ENCODE measurements at places on chromosomes 5 and 9.

GRCh38 chr5:77586101-77586500 lies 52.4 kb downstream of the OTP start:
- DNase-seq = no peak

DNA sequence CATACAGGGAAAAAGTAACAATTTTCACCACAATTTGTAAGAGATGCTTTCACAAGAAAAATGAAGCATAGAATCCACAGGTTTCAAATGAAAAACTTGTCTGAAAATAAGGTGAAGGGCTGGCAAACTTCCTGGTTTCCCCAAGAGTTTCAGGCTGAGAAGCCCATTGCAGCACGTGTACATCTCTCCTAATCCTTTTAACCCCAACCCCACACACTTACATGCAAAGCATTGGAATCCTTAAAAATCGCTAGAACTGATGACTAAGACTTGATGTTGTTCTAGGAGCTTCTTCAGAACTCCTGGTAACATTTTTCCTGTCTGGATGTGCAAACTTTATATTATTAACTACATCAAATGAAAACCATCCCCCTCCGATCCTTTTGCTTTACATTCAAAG lies 317.8 kb upstream of the RGMB start:
- no peak for DNase-seq

- DNase-seq = no peak
Observed at GRCh38 chr9:136545692-136545964, 220 bp downstream of the NOTCH1 start.

DNA sequence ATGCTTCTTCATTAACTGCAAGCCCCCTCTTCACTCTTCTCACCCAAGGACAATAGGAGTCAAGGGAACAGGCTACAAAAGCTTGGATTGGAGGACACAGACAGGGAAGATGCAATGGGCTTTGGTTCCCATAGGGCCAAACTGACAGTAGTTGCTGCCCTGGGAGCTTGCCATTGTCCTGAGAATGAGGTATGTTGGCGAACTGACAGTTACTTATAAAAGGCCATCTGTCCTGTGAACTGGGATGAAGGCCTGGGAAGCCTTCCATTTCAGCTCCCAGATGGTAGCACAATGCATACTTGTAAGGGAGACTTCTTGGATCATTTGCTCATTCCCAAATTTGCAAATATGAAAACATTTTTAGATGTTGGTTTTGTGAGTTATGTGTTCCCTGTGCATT lies 88.9 kb downstream of the SNCAIP start:
- no peak for DNase-seq
